ENCODE measurements at places on chromosomes 12 and 14.

- DNase-seq = no peak
Observed at GRCh38 chr14:89908712-89909450, 45.6 kb downstream of the EFCAB11 start.

DNA sequence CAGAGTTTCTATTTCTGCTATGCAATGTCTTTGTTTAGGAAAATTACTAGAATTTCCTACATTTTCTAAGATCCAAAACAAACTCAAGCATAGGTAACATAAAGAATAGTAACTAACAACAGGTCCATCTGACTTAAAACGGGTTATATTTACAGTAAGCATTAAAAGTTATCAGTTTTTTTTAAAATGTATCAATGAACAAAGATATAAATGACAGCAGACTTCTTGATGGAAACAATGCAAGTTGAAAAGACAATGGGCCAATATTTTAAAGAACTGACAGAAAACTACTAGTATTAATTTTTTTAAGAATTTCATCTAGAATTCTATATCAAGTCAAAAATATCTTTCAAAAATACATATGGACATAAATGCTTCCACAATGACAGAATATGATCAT, 367.1 kb upstream of the MGAT4C start:
- DNase-seq = no peak

- no peak for DNase-seq
Observed at GRCh38 chr12:51195841-51196240, 22.0 kb downstream of the POU6F1 start.

DNA sequence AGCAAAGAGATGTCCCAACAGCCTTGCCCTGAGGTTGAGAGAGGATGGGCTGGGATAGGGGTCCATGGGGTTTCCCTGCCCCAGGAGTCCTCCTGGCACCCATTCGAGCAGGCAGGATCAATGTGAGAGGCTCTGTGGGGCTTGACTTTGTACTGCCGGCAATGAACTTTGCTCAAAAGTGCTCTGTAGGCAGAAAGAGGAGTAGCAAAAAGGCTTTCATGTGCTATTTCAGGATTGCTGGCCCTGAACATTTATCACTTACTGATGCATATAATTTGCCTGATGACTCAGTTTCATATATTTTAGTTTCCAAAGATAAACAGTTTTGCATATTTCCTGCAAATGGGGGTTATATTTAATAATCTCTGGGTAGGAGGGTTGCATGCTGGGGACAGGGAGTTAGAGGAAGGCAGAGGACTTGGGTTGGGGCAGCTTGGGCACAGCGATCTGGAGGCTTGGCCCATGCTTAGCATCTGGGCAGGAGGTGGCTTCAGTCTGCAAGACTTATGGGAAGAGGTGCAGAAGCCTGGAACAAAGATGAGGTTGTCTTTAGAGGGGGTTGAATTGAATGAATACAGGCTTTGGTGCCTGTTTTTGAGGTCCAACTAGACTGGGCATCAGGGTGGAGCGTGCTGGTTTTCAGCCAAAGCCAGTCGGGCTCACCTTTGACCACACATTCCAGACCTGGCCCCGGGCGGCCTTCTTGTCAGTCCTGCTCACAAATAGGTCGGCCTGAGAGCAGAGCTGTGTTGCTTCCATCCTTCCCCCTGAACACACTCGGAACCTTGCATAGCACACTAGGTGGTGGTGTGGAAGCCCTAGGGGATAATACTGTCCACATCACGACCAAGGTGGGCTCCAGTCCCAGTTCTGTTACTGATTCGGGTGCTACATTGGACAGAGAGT, 101.4 kb downstream of the PAPOLA start:
- no peak for DNase-seq

- DNase-seq = no peak
Observed at GRCh38 chr12:26127404-26127803, 2.6 kb upstream of the BHLHE41 start.

- DNase-seq = peak; percentile 52
Observed at GRCh38 chr12:26434299-26435068, 239.1 kb downstream of the SSPN start.

DNA sequence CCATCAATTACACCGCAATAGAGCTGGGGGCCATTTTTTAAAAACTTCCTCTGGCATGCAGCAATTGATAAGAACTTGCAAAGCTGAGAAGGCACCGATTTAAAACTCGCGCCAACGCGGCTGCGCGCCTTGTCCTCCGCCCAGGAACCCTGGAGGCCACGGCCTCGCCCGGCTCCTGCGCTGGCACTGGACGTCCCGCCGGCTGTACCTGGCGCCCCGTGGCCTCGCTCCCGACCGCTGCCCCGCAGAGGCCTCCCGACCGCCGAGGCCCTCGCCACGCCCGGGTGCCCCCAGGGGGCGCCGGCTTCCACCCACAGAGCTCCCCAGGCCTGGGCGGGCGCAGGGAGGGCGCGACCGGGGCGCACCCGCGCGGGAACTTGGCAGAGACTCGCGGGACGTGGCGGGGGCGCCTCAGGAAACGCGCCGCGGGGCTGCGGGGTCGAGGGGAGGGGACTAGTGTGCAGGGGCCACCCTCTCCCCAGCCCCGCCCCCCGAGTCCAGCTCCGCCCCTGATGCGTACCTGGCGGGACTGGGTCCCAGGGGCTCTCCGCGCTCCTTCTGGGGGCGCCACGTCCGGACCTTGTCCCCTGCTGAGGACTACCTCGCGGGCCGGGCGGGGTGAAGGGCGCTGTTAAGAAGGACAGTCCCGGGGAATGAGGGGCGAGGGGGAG, 65.7 kb downstream of the TNFAIP2 start:
- no peak for DNase-seq

DNA sequence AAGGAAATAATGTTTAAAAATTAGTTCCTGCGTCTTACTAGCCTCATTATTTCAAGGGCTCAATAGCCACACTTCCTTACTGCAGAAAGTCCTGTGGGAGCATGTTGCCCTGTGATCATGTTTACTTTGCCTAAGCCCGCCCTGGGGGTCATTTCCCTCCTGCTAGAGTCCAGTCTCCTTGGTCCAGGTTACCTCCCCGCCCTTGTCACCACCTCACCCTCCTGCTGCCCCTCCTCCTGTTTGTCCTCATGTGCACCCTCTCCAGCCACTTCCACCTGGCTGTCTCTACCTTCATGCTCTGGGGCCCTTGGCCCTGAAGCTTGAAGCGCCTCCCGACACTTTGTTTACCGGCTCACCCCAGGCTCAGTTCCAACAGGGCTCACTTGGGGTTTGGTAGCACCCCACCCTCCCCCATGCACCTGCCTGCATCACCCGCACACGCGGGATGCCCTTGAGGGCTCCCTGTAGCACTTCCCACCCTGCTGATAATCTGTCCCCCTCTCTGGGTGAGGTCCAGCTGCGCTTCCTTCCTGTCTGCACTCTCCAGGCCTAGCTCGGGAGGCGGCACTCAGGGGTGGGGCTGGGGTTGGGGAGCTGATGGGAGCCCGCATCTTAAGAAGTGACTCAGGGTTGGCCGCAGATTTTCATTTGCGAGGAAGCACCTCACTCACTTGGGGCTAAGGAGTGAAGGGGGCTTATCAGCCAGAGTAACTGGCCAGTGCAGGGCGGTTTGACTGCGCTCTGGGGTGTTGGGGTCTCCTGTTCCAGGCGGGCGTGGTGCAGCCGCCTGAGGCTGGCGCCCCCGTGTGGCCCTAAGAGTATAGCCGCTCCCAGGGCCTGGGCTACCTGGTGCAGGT, 40.1 kb downstream of the SMIM41 start:
- DNase-seq = peak; percentile 66

- no peak for DNase-seq
Observed at GRCh38 chr12:6336079-6336888, 5.6 kb downstream of the TNFRSF1A start.

- DNase-seq = no peak
Observed at GRCh38 chr12:23751641-23752040, 197.8 kb downstream of the SOX5 start.

DNA sequence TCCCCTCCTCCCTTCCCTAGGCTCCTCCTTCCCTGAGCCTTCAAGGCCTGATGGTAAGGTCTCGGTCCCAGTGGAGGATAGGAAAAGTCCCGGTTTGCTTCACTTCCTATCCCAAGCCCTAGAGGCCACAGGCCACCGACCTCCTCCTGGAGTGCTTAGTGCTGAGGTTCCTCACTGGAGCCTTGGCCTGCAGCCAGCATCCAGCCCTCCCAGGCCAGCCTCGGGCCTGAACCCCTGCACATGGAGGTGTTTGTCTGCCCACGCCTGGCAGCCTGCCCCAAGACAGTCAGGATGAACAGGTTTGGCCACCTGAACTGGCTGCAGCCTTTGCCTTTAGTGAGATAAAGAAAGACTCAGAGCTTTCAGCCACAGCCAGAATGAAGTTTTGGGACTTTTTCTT, 15.8 kb upstream of the KRT7 start:
- DNase-seq = no peak

DNA sequence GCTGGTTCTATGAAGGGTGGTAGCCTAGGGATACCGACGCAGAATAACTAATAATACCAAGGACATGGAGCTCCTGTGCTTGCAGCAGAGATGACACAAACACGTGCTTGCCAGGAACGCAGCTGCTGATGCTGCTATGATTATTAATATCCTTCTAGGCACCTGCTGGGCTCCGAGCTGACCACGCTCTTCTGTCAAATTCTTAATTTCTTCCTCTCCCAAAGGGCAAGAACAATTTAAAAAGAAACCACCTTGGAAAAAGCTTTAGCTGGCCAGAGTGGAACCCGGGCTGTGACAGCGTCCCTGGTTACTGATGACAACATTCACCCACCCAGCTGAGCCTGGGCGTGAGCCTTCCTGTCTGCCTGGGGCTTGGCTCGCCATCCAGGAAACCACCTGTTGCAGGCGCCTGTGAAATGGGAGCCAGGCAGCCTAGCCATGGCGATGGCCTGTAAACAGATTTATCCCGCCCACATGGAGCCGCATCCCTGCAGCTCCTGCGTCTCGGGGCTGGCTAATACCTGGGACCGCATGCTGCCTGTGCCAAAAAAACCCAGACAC, 28.8 kb downstream of the CLMN start:
- peak; percentile 60 for DNase-seq

GRCh38 chr14:80523518-80524117, 312.3 kb upstream of the DIO2 start:
- DNase-seq = no peak

DNA sequence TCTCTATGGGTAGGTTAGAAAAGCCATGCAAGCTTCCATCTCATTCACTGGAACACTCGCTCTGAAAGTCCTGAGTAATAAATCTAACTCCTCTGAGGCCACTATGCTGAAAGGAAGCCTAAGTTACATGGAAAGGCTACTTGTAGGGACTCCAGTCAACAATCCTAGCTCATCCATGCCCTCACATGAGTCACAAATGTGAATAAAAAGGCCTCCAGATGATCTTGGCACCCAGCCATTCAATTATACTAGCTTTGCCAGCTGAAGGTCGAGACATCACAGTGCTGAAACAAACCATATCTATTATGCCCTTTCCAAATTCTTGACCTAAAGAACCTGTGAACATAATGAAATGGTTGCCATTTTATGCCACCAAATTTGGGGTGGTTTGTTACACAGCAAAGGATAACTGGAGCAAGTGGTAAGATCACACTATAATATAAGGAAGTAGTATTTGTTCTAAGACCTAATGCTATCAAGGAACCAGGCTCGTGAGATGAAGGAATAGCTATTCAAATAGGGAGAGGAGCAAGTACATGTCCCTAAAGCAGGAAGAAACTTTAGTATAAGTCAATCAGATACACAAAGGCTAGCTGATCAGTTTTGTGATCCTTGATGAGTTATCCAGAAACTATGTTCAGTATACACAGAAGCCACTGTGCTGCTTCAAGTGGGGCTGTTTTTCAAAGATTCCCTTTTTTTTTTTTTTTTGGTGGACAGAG, 142.1 kb downstream of the MED13L start:
- DNase-seq = peak; percentile 7

GRCh38 chr12:91975891-91976290, 169.8 kb downstream of the BTG1 start:
- no peak for DNase-seq

Measured in NCI-H1092 treated with DMSO at 0.1 percent for 48 hours (cell line).